ENCODE measurements at places on chromosomes 5 and 9.

DNA sequence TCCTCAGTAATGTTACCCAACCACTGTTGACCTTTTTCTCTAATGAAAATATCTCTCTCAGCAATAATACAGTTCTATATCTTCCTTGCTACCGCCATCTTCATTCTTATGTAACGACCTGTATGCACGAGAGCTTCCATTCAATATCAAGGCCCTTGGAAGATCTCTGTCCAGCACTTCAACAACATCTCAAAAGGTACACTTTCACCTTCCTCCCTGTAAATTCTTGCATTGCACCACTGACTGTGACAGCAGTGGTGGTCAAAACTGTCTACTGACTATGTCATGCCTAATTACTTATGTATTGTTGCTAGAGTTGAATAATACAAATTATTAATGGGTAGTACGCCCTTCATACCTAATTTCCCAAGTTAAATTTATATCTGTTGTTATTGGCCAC is 53.3 kb downstream of the ANXA1 start:
- no peak for DNase-seq

DNA sequence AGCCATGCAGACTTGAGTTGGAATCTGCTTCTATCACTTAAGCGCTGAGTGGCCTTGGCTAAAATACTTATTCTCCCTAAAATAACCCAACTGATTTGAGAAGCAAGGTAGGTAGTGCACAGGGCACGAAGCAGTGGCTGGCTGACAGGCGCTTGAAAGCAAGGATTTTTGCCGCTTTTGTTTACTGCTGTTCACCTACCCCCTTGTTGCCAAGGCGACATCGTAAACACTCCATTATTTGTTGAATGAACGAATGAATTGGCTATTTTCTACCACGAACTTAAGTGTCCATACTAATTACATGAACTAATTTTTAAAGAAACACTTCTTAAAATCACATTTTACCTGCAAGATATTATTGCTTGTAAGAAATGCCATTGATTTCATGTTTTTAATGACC is 98.0 kb downstream of the ANKH start:
- DNase-seq: no peak

- DNase-seq: no peak
Observed at GRCh38 chr5:79305706-79306105, 69.8 kb downstream of the JMY start.

DNA sequence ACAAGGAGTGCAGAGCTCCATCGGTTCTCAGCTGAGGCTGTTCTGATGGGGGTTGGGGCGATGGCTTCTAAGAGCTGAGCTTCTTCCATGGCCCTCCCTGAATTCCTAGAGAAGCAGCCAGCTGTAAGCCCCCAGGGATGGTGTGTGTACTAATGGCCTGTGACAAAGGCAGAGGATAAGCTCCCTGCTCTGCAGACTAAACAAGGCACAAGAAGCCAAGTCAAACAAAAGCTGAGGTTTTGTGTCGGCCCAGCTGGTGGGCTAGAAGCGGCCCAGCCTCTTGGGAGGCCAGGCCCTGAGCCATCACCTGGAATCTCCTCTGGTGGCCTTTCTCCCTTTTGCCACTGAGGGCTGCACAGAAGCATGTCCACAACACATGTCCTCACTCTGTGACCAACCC is 75.0 kb upstream of the XPA start:
- no peak for DNase-seq

DNA sequence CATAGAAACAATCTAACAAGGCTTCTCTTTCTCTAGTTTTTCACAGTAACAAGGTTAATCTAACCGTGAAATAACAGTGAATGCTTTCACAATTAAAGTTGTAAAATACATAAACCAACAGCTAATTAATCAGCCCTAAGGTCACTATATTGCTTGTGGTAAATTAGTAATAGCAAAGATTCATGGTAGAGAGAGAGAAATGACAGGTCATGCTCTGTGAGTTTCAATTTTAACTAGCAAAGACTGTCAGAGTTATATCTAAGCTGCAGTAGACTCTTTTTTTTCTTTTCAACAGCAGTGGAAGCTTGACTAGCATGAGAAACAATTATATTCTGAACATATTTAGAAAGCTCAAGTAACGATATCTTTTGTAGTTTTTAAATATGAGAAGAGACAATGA is 1068.0 kb downstream of the MAT2B start:
- DNase-seq: no peak

DNA sequence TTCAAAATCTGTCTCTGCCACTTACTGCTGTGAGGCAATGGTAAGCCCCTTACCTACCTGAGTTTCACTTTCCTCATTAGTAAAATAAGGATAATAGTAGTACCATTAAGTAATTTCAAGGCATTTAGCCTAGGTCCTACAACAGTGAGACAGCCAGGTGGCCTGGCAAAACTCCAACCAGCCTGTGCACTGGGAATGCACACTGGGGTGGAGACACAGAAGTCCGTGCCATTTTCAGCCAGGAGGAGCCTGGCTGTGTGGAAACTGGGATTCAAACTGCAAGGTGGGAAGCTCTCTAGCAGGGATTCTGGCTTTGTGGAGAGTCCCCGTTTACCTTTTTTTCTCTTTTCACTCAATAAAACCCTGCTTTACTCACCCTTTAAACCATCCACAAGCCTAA is 630.4 kb downstream of the PRELID2 start:
- no peak for DNase-seq

Data from NCI-H510A treated with DMSO at 0.1 percent for 48 hours (cell line).